CD4-positive, alpha-beta T cell (primary cell): ENCODE measurements at places on chromosomes 3 and 15.

- DNase-seq: no peak
Measured at GRCh38 chr3:177034832-177035475, 162.3 kb downstream of the TBL1XR1 start.

DNA sequence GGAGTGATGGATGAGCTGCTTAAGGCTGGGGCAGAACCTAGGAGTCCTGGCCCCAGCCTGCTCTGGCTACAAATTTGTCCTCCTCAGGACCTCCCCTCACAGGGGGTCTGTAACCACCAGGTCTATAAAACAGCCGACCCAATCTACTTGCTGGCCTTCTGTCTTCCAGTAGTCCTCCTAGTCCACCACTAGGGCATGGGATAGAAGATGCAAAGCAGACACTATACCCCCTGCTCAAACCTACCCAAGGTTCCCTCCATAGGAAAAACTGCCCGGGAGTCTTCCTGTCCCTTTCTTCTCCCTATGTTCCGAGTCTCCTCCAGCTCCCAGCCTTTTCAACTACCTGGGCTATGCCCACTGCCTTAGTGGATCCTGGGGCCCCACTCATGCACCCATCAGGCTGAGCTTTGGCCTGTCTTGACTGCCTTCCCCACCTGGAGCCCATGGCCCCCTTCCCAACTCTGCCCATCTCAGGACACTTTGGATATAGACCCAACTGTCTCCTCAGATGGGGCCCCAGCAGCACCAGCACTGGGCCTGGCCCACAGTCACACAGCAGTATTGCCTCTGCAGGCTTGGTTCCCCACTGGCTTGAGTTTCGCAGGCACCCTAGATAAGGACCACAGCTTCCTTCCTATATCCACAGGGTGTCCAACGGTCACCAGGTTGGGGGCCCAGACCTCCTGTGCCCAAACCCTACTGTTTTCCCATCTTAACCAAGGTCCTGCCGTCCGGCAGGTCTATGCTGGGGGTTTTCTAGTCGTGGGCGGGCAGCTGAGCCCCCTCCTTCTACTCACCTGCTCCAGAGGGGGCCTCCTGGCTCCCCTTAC is 1.1 kb downstream of the HYAL3 start:
- DNase-seq: no peak

- no peak for DNase-seq
Measured at GRCh38 chr3:30890907-30891306, 3.6 kb downstream of the GADL1 start.

DNA sequence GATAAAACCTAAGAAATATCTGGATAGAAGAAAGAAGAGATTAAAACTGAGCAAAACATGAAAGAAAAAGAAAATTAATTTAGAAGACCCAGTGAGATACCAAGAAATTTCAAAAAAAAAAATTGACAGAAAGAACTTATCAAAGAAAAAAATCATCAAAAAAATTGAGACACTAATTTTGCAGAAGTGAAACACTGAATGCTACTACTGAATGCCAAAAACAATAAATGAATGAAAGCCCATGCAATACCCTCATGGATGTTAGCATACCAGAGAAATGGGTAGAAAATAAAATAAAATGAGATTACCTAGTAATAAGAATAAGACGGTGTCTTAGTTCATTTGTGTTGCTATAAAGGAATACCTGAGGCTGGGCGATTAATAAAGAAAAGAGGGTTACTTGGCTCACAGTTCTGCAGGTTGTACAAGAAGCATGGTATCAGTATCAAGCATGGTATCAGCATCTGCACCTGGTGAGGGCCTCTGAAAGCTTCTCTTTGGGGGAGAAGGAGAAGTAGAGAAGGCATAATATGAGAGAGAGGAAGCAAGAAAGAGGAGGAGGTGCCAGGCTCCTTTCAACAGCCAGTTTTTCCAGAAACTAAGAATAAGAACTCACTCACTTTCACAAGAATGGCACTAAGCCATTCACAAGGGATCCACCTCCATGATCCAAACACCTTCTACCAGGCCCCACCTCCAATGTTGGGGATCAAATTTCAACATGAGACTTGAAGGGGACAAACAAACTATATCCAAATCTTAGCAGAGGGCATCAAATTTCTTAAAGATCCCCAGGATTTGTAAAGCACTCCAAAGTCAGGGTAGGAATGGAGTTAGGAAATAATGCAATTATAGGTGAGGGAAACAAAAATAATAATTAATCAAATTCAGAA is 73.2 kb downstream of the BTLA start:
- no peak for DNase-seq

GRCh38 chr3:139198186-139198585 is 145.6 kb upstream of the MRPS22 start:
- DNase-seq: no peak

DNA sequence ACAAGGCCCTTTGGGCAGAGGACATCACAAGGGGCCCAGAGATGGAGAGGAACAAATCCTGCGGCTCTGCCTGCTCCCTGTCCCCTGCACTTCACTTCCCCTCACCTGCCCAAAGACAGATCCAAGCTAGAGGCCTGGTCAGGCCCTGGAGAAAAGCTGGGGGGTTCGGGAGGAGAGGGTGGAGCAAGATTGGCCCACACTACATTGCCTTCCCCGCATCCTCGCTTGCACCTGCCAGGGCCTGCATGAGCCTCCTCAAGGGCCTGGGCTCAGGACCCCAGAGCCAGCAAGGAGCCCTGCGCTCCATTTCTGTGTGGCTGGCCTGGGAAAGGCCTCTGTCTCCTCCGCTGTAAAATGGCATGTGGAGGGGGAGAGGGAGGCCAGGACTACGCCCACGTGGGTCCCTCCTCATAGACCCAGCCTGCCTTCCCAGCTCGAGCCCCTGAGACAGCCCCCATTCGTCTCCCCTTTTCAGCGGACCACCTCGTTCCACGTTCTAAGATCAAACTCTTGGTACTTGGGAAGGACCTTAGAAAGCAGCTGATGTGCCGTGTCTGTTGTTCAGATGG is 106.0 kb downstream of the HMG20A start:
- DNase-seq: no peak

DNA sequence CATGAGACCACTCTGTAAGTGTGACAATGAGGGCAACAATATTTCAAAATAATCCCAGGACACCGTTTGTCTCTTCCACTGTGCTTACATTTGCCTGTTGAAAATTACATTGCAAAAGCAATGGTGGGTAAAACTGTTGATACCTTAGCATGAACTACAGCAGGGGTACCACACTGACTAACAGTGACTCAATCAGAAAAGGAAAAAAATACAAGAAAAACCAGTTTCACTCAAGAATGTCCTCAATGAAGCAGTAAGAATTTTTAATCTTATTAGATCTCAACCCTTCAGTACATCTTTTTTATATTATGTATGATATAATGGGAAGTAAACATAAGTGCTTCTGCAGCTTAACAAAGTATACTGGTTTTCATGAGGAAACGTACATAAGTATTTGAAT is 1.6 kb upstream of the CCDC54 start:
- DNase-seq: no peak

DNA sequence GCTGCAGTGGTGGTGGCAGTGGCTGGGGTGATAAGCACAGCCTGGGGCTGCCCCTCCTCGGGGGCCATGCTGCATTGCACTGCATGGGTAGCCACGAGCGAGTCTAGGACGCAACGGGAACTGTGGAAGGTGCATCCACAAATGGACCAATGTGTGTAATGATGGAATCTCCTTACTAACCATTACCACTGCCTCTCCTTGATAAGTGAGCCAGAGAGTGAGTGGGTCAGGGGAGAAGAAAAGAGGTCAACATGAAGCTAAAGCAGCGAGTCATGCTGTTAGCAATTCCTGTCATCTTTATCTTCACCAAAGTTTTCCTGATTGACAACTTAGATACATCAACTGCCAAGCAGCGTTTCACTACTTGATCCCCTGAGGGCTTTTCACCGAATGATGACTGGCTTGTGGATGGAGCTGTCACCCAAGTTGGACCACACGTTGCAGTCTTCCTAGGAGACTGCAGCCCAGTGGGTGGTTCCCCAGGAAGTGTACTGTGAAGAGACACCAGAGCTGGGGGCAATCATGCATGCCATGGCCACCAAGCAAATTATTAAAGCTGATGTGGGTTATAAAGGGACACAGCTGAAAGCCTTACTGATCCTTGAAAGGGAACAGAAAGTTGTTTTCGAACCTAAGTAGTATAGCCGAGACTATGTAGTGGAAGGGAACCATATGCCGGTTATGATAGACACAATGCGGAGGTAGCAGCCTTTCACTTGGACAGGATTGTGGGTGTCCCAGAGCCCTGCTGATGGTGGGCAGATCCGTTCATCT is 20.6 kb downstream of the SAMD7 start:
- DNase-seq: no peak

GRCh38 chr3:67192466-67192865 is 194.4 kb downstream of the KBTBD8 start:
- DNase-seq: no peak

- DNase-seq: no peak
Measured at GRCh38 chr3:880371-880770, 212.5 kb upstream of the CNTN6 start.

- no peak for DNase-seq
Measured at GRCh38 chr15:87653646-87654045, 602.9 kb downstream of the NTRK3 start.

DNA sequence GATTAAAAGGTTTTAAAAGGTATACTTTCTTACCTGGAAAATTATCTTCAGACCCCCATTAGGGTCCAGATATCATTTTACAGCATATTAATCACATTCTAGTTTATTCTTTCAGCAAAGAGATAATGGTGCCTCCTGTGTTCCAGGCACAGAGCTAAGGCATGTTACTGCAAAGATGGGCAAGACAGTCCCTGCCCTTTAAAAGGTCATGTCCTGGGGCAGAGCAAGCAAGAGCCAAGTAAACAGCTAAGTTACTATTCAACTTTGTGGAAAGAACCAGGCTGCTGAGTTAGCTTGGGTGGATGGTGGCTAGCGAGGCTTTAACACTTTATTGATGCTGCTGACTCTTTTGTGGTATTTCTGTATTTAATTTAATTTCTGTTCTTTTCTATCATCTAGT is 75.0 kb downstream of the LRRC28 start:
- DNase-seq: no peak

DNA sequence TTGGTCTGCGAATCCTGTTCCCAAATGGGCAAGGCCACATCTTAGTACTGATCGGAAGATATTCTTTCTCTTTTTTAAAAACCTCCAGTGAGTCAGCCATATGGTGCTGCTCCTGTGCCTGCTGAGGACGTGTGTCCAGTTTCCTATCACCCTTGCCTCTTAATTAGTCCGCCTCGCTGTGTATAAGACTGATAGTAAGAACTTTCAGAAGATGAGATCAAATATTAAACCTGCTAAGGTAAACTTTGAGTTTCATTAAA is 612 bp downstream of the UBA5 start:
- DNase-seq: no peak
